Dorsolateral prefrontal cortex (tissue), 122 donors: ENCODE measurements at places on chromosomes 13 and 19. TPM values are rescaled to one million over a fixed set of nuclear protein-coding genes. Genes with fewer than 3 reads are reported as not detected.

GRCh38 chr19:632579-633067, 714 bp downstream of the POLRMT start:
- no peak for DNase-seq

DNA sequence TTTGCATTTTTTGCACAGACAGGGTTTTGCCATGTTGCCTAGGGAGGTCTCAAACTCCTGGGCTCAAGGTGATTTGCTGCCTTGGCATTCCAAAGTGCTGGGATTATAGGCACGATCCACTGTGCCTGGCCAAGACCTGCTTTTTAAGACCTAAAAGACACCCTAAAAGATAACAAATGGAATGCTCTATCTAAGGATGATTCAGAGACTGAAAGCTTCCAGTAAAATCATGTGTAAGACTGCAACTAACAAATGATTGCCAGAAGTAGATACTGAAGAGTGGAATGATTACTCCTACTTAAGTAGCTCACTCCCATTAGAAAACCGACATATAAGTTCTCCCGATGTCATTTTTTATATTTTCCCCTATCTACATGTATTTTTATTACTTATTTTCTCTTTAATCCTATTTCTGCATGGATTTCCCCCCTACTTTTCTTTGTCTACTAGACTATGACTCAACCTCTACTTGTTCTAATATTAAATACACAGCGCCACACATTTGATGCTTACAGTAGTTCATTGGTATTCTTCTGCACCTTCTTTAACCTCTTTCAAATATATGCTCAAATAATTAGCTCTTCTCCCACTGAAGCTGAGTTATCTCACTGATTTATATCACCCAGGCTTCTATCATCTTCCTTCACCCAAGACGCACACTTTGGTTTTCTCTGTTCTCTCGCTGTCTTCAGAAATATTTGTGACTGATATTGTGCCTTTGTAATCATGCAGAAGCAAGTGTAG, 32.2 kb upstream of the KLF12 start:
- no peak for DNase-seq

DNA sequence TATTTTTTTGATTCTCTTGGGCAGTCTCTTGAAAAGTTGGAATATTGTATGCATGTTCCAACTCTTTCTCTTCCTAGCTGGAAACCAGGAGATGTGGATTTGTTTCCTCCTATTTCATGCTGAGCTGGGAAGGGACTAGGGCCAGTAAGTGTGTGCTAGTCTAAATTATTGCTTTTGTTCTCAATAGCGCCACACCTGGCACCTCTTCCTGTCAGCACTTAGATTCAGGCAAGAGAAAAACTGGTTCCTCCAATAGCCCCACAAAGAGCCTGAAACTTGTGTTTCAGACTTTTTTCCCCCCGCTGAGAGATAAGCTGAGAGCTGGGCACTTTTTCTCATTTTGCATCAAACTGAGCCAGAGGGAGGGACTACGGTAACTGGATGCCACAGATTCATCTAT, 353.4 kb downstream of the OLFM4 start:
- DNase-seq, result no peak

GRCh38 chr13:112588490-112589297, 741 bp upstream of the TUBGCP3 start:
- no peak for DNase-seq

GRCh38 chr13:112874751-112875300, 94.2 kb upstream of the MCF2L start:
- DNase-seq, result no peak

DNA sequence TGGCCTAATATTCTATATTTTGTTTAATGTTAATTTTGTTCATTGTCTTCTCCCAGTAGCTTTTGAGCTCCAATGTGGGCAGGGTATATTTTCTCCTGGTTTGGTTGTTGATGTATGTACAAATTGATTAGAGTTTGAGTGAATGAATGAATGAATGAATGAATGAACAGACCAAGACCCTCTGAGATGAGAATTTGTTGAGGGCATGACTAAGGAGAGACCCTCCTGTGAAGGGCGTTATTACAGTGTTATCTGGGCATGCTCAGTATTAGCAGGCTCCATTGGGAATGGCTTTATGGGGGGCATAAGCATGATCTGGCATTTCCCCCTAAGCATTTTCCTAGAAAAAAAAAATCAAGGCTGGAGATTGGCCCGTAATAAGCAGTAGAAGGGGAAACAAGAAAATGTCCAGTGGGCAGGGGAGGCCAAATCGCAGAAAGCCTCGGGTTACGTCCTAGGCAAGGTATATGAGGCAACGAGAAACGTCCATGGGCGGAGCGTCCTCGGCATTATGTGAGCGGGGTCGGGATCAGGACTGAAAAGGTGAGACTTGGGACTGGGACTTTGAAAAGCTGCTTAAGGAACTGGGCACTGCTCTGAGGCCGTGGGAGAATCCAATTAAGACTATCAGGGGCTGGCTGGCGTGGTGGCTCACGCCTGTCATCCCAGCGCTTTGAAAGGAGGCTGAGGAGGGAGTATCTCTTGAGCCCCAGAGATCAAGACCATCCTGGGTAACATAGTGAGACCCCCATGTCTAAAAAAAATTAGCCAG, 904 bp upstream of the ARHGAP33 start:
- DNase-seq, result no peak

DNA sequence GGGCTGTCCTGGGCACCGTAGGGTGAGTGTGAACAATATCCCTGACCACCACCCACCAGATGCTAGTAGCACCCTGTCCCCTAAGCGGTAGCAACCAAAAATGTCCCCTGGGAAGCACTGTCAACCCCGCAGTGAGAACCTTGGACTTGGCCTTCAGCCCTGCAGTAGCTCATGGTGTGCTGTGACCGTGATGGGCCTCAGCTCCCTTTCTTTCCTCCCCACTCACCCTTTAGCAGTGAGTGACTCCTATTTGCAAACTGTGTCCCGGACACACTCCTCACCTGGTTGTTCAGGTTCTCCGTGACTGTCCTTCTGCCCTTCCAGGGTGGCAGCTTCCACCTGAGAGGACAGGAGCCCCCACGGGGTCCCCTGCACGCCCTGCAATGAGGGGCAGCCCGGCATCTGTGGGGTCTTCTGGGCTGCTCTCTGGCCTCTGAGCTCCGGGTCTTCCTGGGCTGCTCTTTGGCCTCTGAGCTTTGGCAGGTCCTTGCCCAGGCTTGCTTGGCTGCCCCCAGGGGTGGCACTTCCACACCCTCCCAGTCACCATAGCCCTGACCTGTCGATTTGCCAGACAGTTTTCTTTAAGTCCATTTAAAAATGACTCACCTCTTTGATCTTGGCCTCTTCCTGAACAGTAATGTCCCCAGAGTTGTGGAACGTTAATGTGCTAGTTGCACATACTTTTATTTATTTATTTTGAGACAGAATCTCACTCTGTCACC, 3.8 kb downstream of the KDM4B start:
- no peak for DNase-seq

GRCh38 chr19:58085348-58085875, 12.6 kb downstream of the ZSCAN18 start:
- DNase-seq, result no peak

- no peak for DNase-seq
Measured at GRCh38 chr13:106786006-106786563, 218.1 kb upstream of the ARGLU1 start.

GRCh38 chr13:37868691-37869505, 674 bp downstream of the TRPC4 start:
- no peak for DNase-seq

DNA sequence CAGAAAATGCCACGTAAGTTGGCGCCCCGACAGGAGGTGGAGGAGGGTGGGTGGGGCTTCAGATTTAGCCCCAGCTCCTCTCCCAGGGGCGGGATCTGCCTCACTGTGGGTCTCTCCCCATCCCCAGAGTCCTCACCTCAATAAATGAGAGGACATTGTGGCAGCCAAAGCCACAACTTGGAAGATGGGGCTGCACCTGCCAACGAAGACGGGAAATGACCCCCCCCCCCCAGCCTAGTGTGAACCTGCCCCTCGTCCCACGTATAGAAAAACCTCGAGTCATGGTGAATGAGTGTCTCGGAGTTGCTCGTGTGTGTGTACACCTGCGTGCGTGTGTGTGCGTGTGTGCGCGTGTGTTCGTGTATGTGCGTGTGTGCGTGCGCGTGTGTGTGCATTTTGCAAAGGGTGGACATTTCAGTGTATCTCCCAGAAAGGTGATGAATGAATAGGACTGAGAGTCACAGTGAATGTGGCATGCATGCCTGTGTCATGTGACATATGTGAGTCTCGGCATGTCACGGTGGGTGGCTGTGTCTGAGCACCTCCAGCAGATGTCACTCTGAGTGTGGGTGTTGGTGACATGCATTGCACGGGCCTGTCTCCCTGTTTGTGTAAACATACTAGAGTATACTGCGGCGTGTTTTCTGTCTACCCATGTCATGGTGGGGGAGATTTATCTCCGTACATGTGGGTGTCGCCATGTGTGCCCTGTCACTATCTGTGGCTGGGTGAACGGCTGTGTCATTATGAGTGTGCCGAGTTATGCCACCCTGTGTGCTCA, 1.5 kb upstream of the TRAPPC5 start:
- DNase-seq, result peak; percentile 54

GRCh38 chr19:10915130-10916091, 13.0 kb downstream of the YIPF2 start:
- no peak for DNase-seq

DNA sequence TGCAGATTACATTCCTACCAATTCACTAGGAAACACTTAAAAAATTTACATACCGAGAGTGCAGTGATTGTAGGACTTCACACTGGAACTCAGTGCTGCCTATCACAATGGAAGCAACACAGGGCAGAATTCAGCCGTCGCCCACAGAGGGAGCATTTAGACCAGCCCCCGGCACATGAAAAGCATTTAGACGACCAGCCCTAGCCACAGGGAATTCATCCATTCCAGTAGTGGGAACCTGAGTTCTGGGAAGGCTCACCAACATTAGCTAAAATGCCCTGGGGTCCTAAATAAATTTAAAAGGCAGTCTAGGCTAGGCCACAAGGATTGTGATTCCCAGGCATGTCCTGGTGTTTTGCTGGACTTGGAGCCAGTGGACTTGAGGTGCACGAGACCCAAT, 155.2 kb downstream of the LIG4 start:
- no peak for DNase-seq

DNA sequence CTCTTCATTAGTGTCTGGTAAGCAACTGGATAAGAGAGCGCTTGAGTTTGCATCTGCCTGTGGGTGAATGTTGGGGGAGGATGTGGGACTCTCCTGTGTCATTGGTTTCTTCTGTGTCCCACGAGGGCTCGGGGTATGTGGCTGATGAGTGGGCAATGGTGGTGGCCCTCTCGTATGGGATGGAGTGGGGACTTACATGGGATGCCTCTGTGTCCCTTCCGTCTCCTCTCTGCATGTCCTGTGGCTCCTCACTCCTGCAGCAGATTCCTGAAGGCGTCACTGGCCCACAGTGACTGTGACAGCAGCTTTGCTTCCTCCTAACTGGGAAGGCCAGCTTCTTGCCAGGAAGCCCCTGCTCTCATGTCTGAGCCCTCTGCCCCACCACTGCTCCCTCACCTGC, 2.6 kb upstream of the LRP3 start:
- no peak for DNase-seq

GRCh38 chr19:45152504-45153338, 8.1 kb downstream of the NKPD1 start:
- peak; percentile 25 for DNase-seq

DNA sequence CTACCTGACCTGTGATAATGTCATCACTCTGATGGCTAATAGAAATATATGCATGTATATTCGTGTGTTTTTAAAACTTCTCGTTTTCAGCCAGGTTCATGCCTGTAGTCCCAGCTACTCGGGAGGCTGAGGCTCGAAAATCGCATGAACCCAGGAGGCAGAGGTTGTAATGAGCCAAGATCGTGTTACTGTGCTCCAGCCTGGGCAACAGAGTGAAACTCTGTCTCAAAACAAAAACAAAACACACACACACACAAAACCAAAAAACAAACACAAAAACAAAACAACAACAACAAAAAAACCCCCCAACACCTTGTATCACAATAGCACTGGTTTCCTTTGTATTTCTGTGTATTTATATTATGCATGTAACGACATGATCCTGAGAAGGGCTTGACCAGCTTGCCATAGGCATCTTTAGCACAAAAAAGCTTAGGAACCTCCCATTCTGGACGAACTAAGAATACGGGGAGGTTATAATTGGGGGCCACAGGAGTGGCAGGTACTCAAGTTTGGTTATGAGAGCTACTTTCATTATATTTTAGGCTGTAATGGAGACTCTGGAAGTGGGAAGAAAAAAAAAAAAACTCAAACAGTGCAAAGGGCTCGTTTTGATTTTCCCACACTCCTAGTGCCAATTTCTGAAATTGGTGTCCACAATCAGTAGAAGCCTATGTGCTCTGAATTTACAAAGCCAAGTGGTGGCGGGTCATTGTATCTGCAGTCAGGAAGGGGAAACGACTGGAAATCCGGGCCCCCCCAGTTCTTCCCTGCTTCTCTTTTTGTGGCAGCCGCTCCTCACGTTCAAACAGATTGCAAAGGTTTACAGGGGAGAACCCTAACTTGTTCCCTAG, 1.2 kb upstream of the ACP7 start:
- DNase-seq, result peak; percentile 57

- peak; percentile 84 for DNase-seq
Measured at GRCh38 chr19:55216461-55217198, 7.3 kb upstream of the PTPRH start.

GRCh38 chr13:102317593-102317992, 84.3 kb downstream of the FGF14 start:
- DNase-seq, result peak; percentile 57

DNA sequence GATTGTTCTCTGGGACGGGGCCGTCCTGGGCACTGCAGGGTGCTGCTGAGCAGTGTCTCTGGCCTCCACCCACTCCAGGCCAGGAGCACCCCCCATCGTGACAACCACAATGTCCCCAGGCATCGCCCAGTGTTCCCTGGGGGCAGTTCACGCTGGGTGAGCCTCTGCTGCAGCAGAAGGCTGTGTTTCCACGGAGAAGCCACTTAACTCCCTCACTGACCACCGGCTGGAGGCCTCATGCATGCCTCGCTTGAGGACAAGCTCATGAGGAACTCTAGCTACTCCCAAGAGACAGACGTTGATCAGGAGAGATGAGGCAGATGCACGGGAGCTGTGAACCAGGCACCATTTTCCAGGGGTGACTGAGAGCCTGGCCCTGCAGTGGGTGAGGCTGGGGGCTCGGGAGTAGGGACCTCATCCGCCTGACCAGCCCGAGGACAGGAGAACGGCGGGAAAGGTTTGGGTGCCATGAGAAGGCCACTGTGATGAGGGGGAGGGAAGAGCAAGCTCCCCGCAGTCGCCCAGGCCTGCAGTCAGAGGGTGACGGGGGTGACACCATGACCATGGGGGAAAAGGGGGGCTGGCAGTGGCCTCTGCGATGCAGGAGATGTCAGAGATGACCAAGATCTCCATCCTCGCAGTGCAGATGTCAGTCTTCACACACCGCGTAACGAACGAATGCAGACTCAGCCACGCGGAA, 5.1 kb downstream of the SLC39A3 start:
- no peak for DNase-seq

GRCh38 chr19:53626976-53627375, 4.8 kb upstream of the DPRX start:
- DNase-seq, result no peak

Gene CEACAM8
- total RNA-seq, result not detected

Gene SPINT2
- total RNA-seq, result 109 TPM

Gene CRX
- total RNA-seq, result not detected

Gene GRK1
- total RNA-seq, result not detected

Gene MIR17HG
- 2.1 TPM for total RNA-seq

Gene F2RL3
- total RNA-seq, result not detected

Gene VSTM2B
- 41.1 TPM for total RNA-seq

Gene PLEKHF1
- total RNA-seq, result 9.2 TPM

Gene ANGPTL8
- total RNA-seq, result not detected

Gene RNF113B
- not detected for total RNA-seq
